ENCODE measurements at places on chromosomes 4 and X. TPM values are rescaled to one million over a fixed set of nuclear protein-coding genes. Genes with fewer than 3 reads are reported as not detected.
A peak's percentile ranks its signal among the peaks of the same experiment; 100 is the strongest.

TDO2 gene
- not detected for total RNA-seq

DRD5 gene
- total RNA-seq, result not detected

CCSER1 gene
- not detected for total RNA-seq

TSPAN6 gene
- 2.1 TPM for total RNA-seq

RNF128 gene
- total RNA-seq, result not detected

- no peak overlapping the region for H3K27ac ChIP-seq
- no peak for DNase-seq
- no peaks in the 10 kb centered on the region for H3K4me1 ChIP-seq
Measured at GRCh38 chrX:72207366-72207765, 25.8 kb downstream of the PIN4 start.

GRCh38 chrX:131068945-131069719 lies 11.0 kb downstream of the ARHGAP36 start:
- H3K27ac ChIP-seq, result no peak overlapping the region
- H3K36me3 ChIP-seq, result no peaks in the 10 kb centered on the region
- no peak overlapping the region for H3K4me3 ChIP-seq
- H3K27me3 ChIP-seq, result no peaks in the 10 kb centered on the region

DNA sequence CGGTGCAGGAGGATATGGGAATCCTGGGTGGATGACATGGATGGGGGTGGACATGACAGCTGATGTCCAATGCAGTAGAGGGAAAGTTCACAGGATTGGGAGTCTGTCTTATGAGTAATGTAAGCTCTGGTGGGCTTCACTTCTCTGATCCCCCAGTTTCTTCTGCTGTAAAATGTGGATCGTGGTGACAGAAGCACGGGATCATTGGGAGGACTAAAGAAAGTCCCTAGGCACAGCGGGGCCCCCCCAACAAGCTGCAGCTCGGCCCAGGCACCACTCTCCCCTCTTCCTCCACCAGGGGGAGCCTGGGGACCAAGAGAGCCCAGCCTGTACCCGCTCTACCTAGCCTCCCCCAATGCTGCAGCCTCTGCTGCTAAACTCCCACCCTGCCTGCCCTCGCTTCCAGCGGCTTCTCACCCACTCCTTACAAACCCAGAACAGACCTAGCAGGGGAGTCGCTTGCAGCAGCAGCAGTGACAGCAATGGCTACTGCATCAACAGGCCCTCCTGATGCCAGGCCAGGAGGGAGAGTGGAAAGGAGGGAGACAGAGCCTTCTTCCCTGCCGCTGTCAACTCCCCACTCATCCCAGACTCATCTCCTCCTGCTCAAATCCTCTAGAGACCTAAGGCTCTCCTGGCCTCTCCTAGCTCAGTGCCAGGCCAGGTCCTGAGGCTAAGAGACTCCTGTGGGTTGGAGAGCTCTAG lies 36.1 kb upstream of the IQSEC2 start:
- H3K36me3 ChIP-seq, result no peaks in the 10 kb centered on the region
- H3K4me3 ChIP-seq, result no peak overlapping the region
- H3K27ac ChIP-seq, result no peak overlapping the region
- no peaks in the 10 kb centered on the region for H3K4me1 ChIP-seq
- H3K27me3 ChIP-seq, result peaks cover 11% of the 10 kb centered on the region
- DNase-seq, result peak; percentile 77

- no peaks in the 10 kb centered on the region for H3K27me3 ChIP-seq
- no peaks in the 10 kb centered on the region for H3K36me3 ChIP-seq
- H3K4me1 ChIP-seq, result no peaks in the 10 kb centered on the region
- no peak overlapping the region for H3K4me3 ChIP-seq
- no peak for DNase-seq
Measured at GRCh38 chr4:16443504-16444088, 217.3 kb upstream of the TAPT1 start.

- DNase-seq, result no peak
- no peak overlapping the region for H3K27ac ChIP-seq
- no peak overlapping the region for H3K4me3 ChIP-seq
- H3K27me3 ChIP-seq, result no peaks in the 10 kb centered on the region
- no peaks in the 10 kb centered on the region for H3K4me1 ChIP-seq
Measured at GRCh38 chr4:5165420-5166369, 114.4 kb downstream of the STK32B start.

- no peak for DNase-seq
- H3K4me1 ChIP-seq, result no peaks in the 10 kb centered on the region
- no peak overlapping the region for H3K27ac ChIP-seq
Measured at GRCh38 chrX:2263203-2263602, 237.6 kb downstream of the DHRSX start.

DNA sequence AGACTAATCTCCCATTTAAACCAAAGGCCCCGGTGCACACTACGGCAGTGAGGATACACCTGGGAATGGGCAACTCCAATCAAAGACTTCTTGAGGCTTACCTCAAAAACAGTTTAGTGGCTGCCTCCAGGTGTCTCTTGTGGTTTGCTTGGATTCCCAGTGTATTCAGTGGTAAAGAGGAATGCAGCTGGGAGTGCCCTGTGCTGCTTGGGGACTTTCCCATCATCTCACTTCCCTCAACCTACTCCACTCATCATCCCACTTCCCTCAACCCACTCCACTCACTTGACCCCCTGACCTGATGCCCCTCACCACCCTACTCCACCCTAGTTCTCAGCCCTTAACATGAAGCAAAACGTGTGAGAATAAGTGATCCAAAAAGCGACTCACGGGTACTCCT lies 177.3 kb upstream of the ETNPPL start:
- no peaks in the 10 kb centered on the region for H3K36me3 ChIP-seq
- no peak for DNase-seq
- H3K4me1 ChIP-seq, result no peaks in the 10 kb centered on the region
- no peak overlapping the region for H3K27ac ChIP-seq
- no peak overlapping the region for H3K4me3 ChIP-seq

GRCh38 chr4:5650040-5650439 lies 58.3 kb downstream of the EVC2 start:
- H3K27ac ChIP-seq, result no peak overlapping the region
- no peak overlapping the region for H3K4me3 ChIP-seq
- H3K27me3 ChIP-seq, result no peaks in the 10 kb centered on the region

DNA sequence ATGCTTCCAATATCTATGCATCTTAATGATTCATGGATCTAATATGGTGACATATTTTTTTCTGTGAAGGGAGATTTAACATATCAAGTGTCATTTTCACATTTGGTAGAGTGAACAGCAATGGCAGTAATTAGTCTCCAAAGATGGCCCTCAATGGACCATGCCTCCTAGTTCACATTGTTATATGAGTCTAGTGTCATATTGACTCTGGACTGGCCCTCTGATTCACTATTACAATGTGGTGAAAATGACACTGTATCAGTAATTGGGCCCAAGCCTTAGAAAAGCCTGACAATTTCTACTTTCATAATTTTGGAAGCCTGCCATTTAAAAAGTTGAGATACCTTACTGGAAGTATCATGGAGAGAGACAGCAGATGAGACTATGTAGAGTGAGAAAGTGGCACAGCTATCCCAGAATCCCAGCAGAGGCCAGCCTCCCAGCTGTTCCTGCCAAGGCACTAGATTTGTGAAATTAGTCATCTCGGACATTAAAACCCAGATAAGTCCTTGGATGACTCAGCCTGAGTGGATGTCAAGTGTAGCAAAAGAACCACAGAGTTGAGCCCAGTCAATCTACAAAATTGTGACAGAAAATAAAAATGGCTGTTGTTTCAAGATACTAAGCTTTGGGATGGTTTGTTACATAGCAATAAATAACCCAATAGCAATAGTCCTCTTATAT lies 68.4 kb downstream of the ARHGEF38 start:
- no peak for DNase-seq
- H3K36me3 ChIP-seq, result no peaks in the 10 kb centered on the region
- no peak overlapping the region for H3K4me3 ChIP-seq
- H3K27me3 ChIP-seq, result no peaks in the 10 kb centered on the region
- H3K27ac ChIP-seq, result no peak overlapping the region

DNA sequence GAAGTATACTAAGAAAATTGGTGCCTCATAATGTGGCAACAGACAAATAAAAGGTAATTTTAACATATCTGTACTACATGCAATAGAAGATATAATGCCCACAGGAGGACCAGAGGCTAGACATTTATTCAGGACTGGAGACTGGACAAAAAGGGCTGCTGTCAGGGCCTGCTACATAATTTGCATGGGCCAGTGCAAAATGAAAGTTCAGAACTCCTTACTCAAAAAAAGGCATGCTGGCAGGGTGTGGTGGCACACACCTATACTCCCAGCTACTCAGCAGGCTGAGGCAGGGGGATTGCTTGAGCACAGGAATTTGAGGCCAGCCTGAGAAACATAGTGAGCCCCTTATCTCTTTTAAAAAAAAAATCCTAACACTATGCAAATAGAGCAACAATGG lies 12.4 kb upstream of the MAOA start:
- DNase-seq, result no peak
- H3K27me3 ChIP-seq, result no peaks in the 10 kb centered on the region
- H3K36me3 ChIP-seq, result no peaks in the 10 kb centered on the region
- H3K4me1 ChIP-seq, result no peaks in the 10 kb centered on the region
- H3K27ac ChIP-seq, result no peak overlapping the region

GRCh38 chr4:153705743-153706468 lies 21.8 kb downstream of the TLR2 start:
- H3K36me3 ChIP-seq, result no peaks in the 10 kb centered on the region
- no peak overlapping the region for H3K27ac ChIP-seq
- no peak overlapping the region for H3K4me3 ChIP-seq
- H3K27me3 ChIP-seq, result no peaks in the 10 kb centered on the region
- H3K4me1 ChIP-seq, result no peaks in the 10 kb centered on the region

DNA sequence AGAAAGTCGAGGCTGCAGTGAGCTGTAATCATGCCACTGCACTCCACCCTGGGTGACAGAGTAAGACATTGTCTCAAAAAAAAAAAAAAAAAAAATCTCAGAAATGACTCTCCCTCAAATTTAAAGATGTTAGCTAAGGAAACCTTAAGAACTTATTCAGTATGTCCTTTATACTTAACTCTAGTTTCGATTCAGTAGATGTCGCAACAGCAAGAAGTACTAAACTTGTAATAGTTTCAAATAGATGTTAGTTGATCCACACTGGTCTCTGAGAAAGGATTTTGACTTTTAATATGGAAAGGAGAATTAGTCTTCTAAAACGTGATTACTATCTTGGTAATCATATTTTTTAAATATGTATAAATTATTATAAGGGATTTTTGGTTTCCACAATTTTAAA lies 29.6 kb downstream of the NKX3-2 start:
- no peaks in the 10 kb centered on the region for H3K36me3 ChIP-seq
- DNase-seq, result no peak
- peaks cover 1% of the 10 kb centered on the region for H3K27me3 ChIP-seq

DNA sequence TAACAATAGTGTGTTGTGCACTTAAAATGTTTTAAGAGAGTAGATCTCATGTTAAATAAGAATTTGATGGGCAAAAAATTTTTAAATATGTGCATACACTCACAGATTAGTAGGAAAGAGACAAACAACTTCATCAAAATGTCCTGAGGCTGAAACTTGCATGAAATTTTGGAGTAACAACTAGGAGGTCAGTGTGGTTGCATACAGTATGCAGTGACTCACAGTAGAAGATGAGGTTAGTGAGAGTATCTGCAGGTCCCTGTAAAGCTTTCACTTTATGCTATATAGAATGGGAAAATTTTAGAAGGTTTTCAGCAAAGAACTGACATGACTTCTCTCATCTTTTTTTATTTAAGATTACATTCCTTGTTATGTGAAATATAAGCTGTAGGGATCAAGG lies 453.1 kb upstream of the KLHL4 start:
- H3K36me3 ChIP-seq, result no peaks in the 10 kb centered on the region
- no peaks in the 10 kb centered on the region for H3K27me3 ChIP-seq
- H3K27ac ChIP-seq, result no peak overlapping the region
- no peaks in the 10 kb centered on the region for H3K4me1 ChIP-seq
- no peak overlapping the region for H3K4me3 ChIP-seq

GRCh38 chr4:124121461-124121971 lies 591.0 kb downstream of the ANKRD50 start:
- H3K4me3 ChIP-seq, result no peak overlapping the region
- H3K27me3 ChIP-seq, result no peaks in the 10 kb centered on the region

DNA sequence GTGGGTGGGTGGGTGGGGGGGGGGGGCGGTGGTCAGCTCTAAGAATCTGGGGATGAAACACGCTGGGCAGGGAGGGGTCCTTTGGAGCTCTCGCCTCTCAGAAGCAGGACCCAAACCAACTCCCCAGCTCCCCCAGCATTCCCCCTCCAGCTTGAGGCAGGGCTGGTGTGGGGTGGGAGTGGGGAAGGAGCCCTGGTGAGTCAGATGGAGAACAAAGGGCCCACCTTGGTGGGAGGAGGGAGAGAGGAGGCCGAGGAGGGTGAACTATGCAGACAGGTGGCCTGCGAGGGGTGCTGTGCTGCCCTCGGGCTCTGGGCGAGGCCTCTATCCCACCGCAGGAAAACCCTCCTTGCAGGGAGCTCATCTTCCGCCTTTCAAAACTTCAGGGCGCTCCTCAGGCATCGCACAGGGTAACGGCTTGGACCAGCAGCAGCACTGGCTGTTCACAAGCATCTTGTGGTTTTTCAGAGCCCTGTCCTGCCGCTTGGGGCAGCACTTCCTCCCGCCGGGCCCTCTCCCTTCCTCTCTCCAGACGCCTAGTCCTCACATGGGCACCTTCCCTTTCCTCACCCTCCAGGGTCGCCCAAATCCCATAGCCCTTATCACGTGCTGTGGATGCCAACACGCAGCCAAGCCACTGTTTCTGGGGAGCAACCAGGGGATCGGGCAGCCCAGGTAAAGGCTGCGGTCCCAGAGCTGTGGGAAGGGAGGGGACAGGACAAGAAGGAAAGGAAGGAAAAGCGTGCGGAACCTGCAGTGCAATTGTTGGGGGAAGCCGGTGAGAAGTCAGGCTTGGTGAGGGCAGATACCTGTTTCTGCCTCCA lies 34.0 kb upstream of the GRPEL1 start:
- H3K4me3 ChIP-seq, result peak overlapping the region; percentile 78
- no peaks in the 10 kb centered on the region for H3K36me3 ChIP-seq
- no peaks in the 10 kb centered on the region for H3K27me3 ChIP-seq
- no peak overlapping the region for H3K27ac ChIP-seq
- DNase-seq, result peak; percentile 15
- peaks cover 15% of the 10 kb centered on the region for H3K4me1 ChIP-seq

DNA sequence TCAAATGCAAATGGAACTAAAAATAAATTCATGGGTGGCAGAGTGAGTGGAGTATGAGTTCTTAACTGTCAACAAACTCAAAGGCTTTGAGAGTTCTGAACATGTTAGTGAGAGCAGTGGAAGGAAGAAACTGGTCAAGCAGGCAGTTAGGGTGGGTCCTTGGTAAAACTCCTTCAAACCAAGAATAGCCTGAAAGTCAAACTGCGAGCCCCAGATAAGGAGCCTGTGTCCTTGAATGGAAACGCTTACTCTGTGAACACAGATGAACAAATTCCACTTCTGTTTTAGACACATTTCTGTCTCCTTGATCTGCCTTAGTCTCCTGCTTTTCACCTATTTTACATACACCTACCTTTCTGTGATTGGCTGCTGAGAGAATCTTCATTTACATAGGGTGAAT lies 129.4 kb upstream of the PCDH18 start:
- no peaks in the 10 kb centered on the region for H3K4me1 ChIP-seq
- H3K36me3 ChIP-seq, result no peaks in the 10 kb centered on the region
- no peak for DNase-seq
- H3K27ac ChIP-seq, result no peak overlapping the region
- no peak overlapping the region for H3K4me3 ChIP-seq
- no peaks in the 10 kb centered on the region for H3K27me3 ChIP-seq
